ENCODE measurements at places on chromosomes 12 and 14. TPM values are rescaled to one million over a fixed set of nuclear protein-coding genes. Genes with fewer than 3 reads are reported as not detected.

Gene MSRB3
- 0.04 TPM for total RNA-seq

GRCh38 chr14:100323121-100323941, at the start of gene SLC25A47:
TSS of gene SLC25A47 (plus strand) at chr14:100323339. CDS start at chr14:100323415, 76 bp downstream.
- DNase-seq: no peak
- H3K36me3 ChIP-seq: no peaks in the 10 kb centered on the region
- no peaks in the 10 kb centered on the region for H3K27me3 ChIP-seq
- H3K27ac ChIP-seq: no peak within 1 kb of the TSS
- no peak within 1 kb of the TSS for H3K4me3 ChIP-seq
- peaks cover 29% of the 10 kb centered on the region for H3K4me1 ChIP-seq

- no peaks in the 10 kb centered on the region for H3K36me3 ChIP-seq
- no peak overlapping the region for H3K27ac ChIP-seq
- DNase-seq: no peak
- no peak overlapping the region for H3K4me3 ChIP-seq
- H3K27me3 ChIP-seq: no peaks in the 10 kb centered on the region
- no peaks in the 10 kb centered on the region for H3K4me1 ChIP-seq
Measured at GRCh38 chr14:30864934-30865333, 9.4 kb upstream of the COCH start.

DNA sequence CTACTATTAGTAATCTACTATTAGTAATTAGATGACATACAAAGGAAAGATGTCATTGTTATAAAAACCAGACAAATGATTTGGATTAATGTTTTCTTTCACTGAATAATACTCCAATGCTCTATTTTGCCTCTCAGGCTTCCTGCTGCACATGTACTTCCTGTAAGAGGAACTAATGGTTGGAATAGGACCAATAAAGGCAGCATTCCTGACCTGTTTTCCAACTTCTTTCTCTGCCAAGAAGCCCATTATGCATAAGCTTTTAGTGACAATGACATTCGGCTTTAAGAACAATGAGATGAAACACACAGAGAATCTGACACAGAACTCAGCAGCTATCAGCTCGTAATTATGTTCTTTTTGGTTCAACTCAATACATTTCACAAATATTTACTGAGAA, 5.2 kb upstream of the C12orf56 start:
- no peak overlapping the region for H3K27ac ChIP-seq
- DNase-seq: no peak
- H3K27me3 ChIP-seq: peaks cover under 1% of the 10 kb centered on the region
- no peak overlapping the region for H3K4me3 ChIP-seq

- DNase-seq: no peak
- no peaks in the 10 kb centered on the region for H3K36me3 ChIP-seq
- no peaks in the 10 kb centered on the region for H3K4me1 ChIP-seq
- no peak overlapping the region for H3K27ac ChIP-seq
- H3K27me3 ChIP-seq: no peaks in the 10 kb centered on the region
Measured at GRCh38 chr12:127652281-127652680, 614.7 kb upstream of the TMEM132C start.

DNA sequence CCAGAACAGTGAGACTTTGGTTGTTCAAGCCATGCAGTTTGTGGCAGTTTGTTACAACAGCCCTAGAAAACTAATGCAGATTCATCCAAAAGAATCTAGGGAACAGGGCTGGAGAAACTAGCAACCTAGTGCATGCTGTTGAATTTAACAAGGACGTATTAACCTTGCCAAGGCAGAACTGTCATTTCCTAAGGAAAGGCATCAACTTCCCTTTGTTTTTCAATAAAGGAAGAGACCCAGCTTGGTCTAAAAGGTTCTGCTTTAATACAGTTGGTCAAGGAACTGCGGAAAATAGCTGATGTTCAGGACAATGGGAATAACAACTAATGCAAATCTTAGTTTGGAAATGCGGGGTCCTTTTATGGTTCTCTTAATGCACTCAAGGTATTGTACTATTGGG, 11.5 kb downstream of the AK7 start:
- H3K36me3 ChIP-seq: no peaks in the 10 kb centered on the region
- H3K27me3 ChIP-seq: no peaks in the 10 kb centered on the region
- DNase-seq: no peak
- peaks cover 15% of the 10 kb centered on the region for H3K4me1 ChIP-seq

DNA sequence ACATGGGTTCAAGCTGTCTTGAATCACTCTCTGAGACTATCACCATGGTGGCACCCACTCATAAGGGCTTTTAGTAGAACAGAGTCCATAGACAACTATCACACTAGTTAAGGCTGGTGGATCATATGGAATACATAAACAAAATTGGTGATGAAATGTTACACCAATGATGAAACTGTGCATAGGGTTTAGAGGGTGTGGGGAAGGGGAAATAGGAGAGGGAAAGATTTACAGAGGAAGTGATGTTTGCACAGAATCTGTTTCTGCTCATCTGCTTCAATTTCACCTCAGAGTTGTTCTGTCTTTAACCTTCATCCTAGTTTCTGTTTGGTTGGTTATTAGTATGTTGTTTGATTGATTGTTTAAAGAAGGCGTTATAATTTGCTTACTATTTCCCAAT, 2.4 kb upstream of the RXYLT1 start:
- no peaks in the 10 kb centered on the region for H3K27me3 ChIP-seq
- DNase-seq: no peak
- H3K27ac ChIP-seq: no peak overlapping the region

GRCh38 chr14:48974994-48975393, 611.2 kb downstream of the RPS29 start:
- no peaks in the 10 kb centered on the region for H3K4me1 ChIP-seq
- no peaks in the 10 kb centered on the region for H3K27me3 ChIP-seq
- H3K4me3 ChIP-seq: no peak overlapping the region

Gene PLEKHG7
- total RNA-seq: not detected

DNA sequence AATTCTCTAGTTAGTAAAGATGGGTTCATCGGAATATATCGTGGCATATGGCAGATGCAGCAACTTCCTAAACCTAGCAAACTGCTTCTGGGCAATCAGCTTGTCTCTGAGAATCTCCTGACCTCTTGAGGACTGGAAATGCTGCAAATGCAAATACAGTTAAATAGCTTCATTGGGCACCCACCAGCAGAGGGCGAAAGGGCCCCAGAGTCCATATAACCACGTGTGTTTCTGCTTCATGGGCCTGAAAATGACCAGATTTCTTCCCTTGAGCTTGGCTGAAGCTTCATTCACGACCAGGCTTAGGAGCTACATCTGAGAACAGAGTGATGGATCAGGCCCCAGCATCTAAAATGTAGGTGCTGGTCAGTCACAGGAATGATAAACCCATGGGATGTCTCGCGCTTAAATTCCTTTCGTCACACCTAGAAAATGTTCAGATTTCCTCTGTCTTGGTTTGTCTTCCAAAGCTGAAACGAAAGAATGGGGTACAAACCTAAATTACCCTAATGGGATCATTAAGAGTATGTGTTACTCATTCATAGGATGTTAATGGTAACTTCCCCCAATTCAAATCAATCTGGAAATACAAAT, 1482.5 kb upstream of the TMEM132C start:
- no peaks in the 10 kb centered on the region for H3K36me3 ChIP-seq
- peak; percentile 79 for DNase-seq
- H3K27ac ChIP-seq: no peak overlapping the region
- H3K27me3 ChIP-seq: no peaks in the 10 kb centered on the region
- no peaks in the 10 kb centered on the region for H3K4me1 ChIP-seq
- H3K4me3 ChIP-seq: no peak overlapping the region

DNA sequence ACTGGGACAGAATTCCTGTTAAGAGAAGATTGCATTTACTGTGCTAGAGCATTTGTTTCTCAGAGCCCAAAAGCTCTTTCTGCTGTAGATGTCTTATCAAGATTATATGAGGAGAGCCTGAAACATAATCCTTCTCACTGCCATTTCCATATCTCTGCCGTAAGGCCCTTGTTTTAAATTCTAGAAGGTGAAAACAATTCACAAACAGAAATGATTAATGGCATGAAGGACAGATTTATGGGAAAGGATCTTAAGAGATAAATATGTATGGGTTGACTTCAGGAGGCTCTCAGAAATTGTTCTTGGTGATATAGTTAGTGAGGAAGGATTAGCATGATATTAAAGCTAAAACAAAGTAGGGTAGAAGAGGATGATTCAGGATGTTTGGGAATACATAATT, 40.8 kb upstream of the PRICKLE1 start:
- no peak overlapping the region for H3K27ac ChIP-seq
- no peak overlapping the region for H3K4me3 ChIP-seq
- DNase-seq: no peak

GRCh38 chr12:90621927-90622326, 333.0 kb downstream of the CCER1 start:
- H3K27ac ChIP-seq: no peak overlapping the region
- H3K36me3 ChIP-seq: no peaks in the 10 kb centered on the region
- H3K4me1 ChIP-seq: no peaks in the 10 kb centered on the region
- H3K4me3 ChIP-seq: no peak overlapping the region
- no peaks in the 10 kb centered on the region for H3K27me3 ChIP-seq

GRCh38 chr14:74954947-74955228, 509 bp downstream of the PGF start:
- no peaks in the 10 kb centered on the region for H3K27me3 ChIP-seq
- H3K4me3 ChIP-seq: peak overlapping the region; percentile 43
- H3K27ac ChIP-seq: no peak overlapping the region
- DNase-seq: no peak

DNA sequence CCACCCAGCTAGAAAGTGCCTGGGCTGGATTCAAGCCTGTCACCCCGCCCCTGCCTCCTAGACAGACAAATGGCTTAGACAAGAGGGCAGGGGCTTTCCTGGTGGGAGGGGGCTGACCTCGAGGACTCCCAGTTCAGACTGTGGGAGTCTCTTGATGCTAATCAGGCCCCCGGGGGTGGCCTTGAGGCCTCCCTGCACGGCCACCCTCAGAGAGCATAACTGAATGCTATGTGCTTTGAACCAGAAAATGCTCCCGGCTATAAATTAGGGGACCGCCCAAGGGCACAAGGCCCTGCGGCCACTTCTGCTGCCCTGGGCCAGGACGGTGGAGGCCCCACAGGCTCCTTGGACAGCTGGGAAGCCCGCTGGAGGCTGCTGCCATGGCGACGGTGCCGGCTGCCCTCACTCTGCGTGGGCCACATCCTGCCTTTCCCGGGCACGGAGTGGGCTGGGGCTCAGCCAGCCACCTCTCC, 111.0 kb upstream of the NCOR2 start:
- H3K27me3 ChIP-seq: peaks cover 24% of the 10 kb centered on the region
- H3K27ac ChIP-seq: no peak overlapping the region
- H3K4me3 ChIP-seq: no peak overlapping the region
- H3K36me3 ChIP-seq: no peaks in the 10 kb centered on the region

- no peak overlapping the region for H3K27ac ChIP-seq
- no peaks in the 10 kb centered on the region for H3K4me1 ChIP-seq
- no peak for DNase-seq
- H3K27me3 ChIP-seq: no peaks in the 10 kb centered on the region
- no peaks in the 10 kb centered on the region for H3K36me3 ChIP-seq
Measured at GRCh38 chr14:91521061-91521640, 11.0 kb upstream of the PPP4R3A start.

GRCh38 chr12:41496009-41496408, 307.9 kb downstream of the PDZRN4 start:
- no peaks in the 10 kb centered on the region for H3K27me3 ChIP-seq
- no peak overlapping the region for H3K4me3 ChIP-seq
- H3K4me1 ChIP-seq: no peaks in the 10 kb centered on the region
- no peaks in the 10 kb centered on the region for H3K36me3 ChIP-seq

- no peak overlapping the region for H3K27ac ChIP-seq
- peaks cover 3% of the 10 kb centered on the region for H3K4me1 ChIP-seq
- H3K27me3 ChIP-seq: no peaks in the 10 kb centered on the region
- DNase-seq: no peak
- no peak overlapping the region for H3K4me3 ChIP-seq
- peaks cover 21% of the 10 kb centered on the region for H3K36me3 ChIP-seq
Measured at GRCh38 chr14:22579236-22579635, 9.8 kb downstream of the DAD1 start.

DNA sequence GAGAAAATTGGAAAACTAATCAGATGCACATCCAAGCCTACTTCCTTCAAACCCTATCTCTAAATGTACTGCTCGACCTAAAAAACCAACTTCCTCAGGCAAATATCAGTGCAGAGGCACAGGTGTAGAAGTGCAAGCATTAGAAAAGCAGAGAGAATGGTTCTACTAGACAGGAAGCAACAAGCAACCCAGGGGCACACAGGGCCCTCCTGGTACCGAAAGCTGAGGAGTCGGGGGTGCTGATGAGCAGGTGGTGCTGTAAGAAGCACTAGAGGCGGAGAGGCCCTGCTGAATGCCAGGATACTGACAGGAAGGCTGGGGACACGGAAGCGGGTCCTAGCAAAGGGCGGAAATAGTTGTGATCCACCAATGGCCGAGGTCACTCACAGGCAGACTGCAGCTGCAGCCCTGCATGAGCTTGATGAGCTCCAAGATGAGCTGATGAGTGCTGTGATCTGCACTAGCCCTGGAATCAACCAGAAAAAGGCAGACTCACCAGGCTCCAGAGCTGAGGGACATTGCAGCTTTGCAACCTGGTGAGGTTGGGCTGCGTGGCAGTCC, 85.9 kb downstream of the TTC7B start:
- no peak overlapping the region for H3K4me3 ChIP-seq
- no peaks in the 10 kb centered on the region for H3K27me3 ChIP-seq
- H3K27ac ChIP-seq: no peak overlapping the region
- peaks cover 12% of the 10 kb centered on the region for H3K36me3 ChIP-seq

GRCh38 chr14:35470755-35471154, 63.2 kb upstream of the INSM2 start:
- no peaks in the 10 kb centered on the region for H3K36me3 ChIP-seq
- DNase-seq: peak; percentile 8
- H3K4me1 ChIP-seq: no peaks in the 10 kb centered on the region
- H3K4me3 ChIP-seq: no peak overlapping the region

GRCh38 chr12:131093604-131093955, 139.9 kb downstream of the ADGRD1 start:
- no peak overlapping the region for H3K27ac ChIP-seq
- H3K36me3 ChIP-seq: no peaks in the 10 kb centered on the region
- no peak overlapping the region for H3K4me3 ChIP-seq

GRCh38 chr12:19026614-19027488, 102.7 kb upstream of the PLEKHA5 start:
- H3K4me3 ChIP-seq: no peak overlapping the region
- H3K4me1 ChIP-seq: no peaks in the 10 kb centered on the region
- no peaks in the 10 kb centered on the region for H3K27me3 ChIP-seq
- H3K36me3 ChIP-seq: no peaks in the 10 kb centered on the region

DNA sequence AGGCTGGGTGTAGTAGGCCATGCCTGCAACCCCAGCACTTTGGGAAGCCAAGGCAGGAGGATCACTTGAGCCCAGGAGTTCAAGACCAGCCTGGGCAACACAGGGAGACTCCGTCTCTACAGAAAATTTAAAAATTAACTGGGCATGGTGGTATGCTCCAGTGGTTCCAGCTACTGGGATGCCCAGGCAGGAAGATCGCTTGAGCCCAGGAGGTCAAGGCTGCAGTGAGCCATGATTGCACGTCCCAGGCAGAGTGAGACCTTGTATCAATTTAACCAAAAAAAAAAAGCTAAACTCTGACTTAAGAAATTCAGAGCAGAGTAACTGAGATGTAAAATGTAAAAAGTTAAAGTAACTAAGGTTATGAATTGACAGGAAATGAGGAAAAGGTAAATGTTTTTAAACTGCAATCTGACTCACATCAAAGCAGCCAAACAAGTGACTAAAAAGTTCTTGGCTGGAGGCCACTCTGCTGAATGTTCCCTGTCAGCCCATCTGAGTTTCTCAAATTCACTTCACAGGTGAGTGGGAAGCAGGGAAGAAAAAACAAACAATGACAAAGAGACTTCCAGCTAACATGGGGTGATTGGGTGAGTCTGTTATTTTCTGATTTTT, 21.3 kb downstream of the PRKD1 start:
- no peaks in the 10 kb centered on the region for H3K27me3 ChIP-seq
- no peaks in the 10 kb centered on the region for H3K36me3 ChIP-seq
- no peak overlapping the region for H3K4me3 ChIP-seq
- no peak overlapping the region for H3K27ac ChIP-seq

Gene NRXN3
- not detected for total RNA-seq

Data from K562 (cell line).